NAMALWA (cell line): ENCODE measurements at places on chromosomes 5 and 9.

DNA sequence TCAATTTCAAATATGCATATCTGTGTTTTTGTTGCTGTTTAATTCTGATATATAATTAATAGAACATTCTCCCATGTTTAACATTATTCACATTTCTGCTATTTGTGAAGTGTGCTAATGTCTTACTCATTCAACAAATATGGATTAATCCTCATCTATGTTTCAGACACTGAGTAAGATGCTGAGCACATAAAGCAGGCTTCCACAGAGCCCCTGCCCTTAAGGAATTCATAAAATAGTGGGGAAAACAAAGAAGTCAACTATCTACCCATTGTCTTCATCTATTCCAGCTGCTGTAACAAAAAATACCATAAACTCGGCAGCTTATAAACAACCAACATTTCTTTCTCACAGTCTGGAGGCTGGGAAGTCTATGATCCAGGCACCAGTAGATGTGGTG lies 333.3 kb downstream of the SEMA5A start:
- no peak for DNase-seq

- no peak for DNase-seq
Measured at GRCh38 chr5:124289641-124290311, 456.7 kb downstream of the ZNF608 start.

GRCh38 chr9:134773842-134774241 lies 106.8 kb upstream of the FCN2 start:
- no peak for DNase-seq

DNA sequence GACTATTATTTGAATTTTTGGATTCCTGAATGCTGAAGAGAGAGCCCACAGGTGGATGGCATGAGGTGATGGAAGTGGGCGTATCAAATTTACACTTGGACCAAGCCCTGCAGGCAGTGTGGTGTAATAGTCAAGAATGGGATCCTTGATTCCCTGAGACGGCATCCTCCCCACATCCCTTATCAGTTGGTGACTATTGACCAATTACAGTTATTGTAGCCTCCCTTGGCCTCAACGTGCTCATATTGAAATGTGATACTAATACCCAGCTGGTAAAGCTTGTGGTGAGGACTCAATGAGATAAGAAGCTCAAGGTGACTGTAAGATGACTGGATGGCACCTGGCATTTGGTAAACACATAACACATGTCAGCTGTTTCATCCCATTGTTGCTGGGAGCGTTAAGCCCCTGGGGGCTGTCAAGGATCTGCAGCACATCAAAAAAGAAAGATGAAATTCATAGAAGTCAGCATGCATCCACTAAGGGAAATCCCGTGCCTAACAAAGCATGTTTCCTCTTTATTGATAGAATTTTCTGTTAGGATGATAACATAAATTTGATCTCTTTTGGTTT lies 65.6 kb upstream of the IRX2 start:
- DNase-seq: no peak

- DNase-seq: no peak
Measured at GRCh38 chr9:118521261-118521660, 817.1 kb downstream of the TLR4 start.

GRCh38 chr5:117249086-117249815 lies 674.6 kb upstream of the SEMA6A start:
- DNase-seq: no peak

GRCh38 chr5:142998316-142999020 lies 228.3 kb downstream of the ARHGAP26 start:
- DNase-seq: no peak

DNA sequence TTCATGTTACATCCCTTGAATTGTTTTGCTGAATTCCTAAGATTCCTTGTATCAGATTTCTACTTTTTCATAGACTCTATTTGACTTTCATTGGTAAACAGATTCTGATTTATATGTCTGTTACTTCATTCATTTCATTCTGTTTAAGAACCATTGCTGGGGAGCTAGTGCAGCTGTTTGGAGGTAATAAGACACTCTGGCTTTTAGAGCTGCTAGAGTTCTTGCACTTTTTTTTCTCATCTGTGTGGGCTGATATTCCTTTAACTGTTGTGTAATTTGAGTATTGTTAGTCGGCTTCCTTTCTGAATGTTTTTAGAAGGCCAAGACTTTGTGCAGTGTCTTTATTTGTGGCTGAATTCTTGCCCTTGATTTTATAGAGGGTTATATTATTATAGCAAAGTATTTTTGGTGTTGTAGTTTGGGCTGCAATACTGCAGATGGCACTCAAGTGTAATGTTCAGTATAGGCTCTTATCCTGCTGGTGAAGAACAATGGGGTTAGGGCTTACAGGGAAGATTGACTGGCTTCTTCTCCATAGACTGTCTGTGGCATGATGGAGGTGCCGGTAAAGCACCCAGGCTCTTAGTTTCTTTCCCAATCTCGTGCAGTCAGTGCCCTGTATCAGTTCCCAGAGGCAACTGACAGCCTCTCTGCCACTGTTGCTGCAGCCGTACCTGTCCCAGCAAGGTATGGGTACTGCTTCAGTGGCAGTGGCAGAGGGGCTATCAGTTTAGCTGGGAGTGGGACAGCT lies 162.2 kb downstream of the OXCT1 start:
- peak; percentile 44 for DNase-seq

DNA sequence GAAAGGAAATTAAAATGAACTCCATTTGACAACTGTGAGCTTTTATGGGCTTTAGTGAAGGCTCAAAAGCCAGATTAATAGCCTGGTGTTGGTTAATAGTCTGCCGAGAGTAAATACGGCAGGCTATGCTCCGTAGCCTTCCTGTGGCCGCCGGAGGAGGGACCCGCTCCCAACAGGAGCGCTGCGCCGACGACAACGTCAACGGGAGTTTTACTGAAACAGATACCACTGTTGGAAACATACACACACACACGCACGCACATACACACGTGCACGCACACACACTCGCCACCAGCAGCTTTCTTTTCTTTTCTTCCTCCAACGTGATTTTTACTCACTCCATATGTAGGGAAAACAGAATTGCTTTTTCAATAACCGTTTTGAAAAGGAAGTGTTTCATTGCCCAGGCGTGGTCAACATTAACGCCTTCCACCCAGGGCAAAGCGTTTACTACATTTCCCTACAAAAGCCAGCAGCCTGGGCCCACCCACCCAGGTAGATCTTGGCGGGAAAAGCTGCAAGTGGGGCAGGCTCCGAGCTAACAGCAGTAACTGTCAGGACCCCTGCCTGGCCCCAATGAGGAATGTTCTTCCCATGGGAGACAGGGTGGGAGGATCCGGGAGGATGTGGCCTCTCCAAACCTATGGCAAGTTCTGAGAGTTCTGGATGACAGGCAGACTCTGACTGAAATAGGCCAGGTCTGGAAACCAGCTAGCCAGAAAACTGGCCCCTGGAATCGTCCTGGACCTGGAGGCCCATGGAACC lies 72.3 kb downstream of the PAX5 start:
- no peak for DNase-seq
